Naive thymus-derived CD8-positive, alpha-beta T cell (primary cell): ENCODE measurements at places on chromosomes 7 and 10.

GRCh38 chr7:127928852-127929251 is 102.4 kb downstream of the LRRC4 start:
- no peak for DNase-seq

DNA sequence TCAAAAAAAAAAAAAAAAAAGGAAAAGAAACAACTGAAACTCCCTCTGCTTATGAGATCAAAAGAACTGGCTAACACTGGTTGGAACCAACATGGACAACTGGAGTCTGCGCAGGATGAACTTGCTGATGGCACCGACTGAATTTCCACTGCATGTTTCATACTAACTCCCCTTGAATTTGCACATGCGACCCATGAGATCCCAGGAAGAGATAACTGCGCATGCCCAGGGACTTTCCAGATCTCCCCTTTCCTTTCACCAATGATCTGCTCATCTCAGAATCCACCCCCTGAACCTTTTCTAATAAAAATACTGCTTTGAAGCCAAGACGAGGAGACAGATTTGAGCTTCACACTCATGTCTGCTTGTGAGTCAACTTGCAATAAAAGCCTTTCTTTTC is 20.7 kb downstream of the LBX1 start:
- DNase-seq, result no peak

DNA sequence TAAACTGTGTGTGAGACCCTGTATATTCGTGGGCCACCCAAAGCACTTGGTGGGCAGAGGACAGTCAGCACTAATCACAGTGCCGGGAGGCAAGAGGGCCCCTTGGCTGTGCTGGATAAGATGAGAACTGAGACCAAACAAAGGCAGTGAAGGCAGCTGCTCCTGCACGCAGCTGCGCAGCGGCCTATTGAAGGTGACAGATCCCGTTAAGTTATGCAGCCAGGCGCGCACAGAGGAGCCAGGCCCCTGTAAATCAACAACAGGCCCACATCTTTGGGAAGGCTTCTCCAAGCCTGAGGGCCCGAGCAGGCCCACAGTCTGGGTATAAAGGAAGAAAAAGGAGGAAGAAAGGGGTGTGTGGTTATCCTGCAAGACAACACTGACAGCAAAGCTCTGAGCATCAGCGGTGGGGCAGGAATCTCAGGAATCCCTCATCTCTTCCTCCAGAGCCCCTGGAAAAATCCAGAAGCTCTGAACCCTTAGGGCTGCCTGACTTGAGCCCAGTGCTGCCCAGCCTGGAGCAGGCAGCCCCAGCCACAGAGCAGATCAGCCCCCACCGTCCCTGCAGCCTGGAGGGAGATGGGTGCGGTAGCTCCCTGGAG is 154.2 kb downstream of the ARHGAP12 start:
- no peak for DNase-seq

GRCh38 chr10:5070648-5071410 is 23.4 kb upstream of the AKR1C3 start:
- DNase-seq, result no peak

- DNase-seq, result no peak
These were observed 80.4 kb upstream of the MGMT start for GRCh38 chr10:129386415-129387257.

DNA sequence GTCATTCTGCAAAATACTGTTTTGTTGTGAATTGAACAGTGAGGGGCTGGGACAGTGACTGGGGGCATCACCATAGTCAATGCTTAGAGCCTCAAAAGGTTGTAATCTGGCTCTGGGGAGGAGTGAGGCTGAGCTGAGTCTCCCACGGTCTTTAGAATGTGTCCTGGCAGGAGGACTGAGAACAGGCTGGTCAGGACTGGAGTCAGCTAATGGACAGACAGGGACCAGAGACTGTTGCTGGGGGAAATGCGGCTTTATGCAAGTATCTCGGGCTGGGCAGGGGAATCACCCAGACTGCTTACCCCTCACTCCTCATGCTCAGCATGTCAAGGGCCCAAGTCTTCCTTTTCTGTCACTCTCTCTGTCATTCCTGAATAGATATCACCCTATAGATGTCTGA is 346.5 kb downstream of the TYW1 start:
- DNase-seq, result no peak

DNA sequence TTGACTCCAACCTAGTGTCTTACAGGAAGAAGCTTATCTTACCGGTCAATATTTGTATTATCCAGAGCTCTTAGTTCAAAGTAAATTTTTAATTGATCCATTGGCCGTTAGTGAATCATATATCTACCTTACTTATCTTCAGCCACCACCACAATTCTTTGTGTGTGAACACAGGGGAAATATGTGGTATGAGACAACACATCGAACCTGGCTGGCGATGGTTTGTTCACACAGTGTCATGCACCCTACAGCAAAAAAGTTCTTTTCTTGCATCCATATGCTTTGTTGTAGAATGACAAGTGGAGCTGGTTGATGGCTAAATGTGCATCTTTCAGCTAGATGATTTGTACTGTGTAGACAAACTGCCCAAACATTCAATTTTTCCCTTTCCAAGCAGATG is 65.8 kb downstream of the ARID5B start:
- DNase-seq, result no peak

DNA sequence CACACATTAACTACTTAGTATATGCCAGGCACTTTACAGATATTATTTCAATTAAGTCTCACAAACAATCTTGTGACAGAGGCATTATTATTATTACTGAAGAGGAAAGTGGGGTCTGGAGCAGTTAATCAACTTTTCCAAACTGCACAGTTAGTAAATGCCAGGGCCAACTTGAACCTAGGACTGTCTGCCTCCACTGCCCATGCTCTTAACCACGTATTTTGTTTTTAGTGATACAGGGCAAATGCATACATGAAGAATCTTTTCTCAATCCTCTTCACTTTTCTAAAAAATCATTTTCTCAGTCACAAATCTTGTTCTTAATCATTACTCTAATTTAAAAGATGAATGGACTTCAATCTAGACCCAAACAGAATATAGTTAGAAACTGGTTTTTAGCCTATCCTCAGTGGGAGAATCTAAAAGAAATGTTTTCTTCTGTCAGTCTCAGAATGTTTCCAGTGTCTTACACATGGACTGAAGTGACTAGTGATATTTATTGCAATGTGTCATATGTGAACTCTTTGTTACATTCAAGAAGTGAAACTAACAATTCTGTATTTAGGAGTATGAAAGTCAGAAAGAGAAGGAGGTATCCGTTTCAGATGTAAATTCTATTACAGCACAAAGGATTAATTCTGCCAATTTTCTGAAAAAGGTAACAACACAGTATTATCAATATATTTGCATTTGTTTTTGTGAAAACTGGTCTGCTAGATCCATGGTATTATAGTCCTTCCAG is 55.5 kb upstream of the CCNJ start:
- no peak for DNase-seq

DNA sequence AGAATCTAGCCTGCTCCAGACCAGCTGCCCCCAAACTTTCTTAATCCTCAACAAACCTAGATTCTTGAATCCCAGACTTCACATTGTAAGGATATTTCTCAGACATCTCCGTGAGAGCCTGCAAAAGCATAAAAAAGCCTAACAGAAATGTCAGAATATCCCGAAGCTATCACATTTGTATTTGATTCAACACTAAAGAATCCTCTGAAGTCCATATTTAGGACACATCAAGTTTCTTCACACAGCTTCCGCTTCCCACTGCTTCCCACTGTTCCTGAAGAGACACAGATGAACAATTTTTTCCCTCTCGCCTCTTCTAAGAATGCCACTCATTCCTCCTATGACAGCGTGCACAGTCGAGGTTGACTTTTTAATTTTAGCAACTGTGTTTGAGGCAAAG is 396.2 kb upstream of the IGFBP3 start:
- DNase-seq, result no peak

GRCh38 chr7:108468246-108468645 is 12.0 kb upstream of the NRCAM start:
- no peak for DNase-seq

- no peak for DNase-seq
These were observed 103.0 kb downstream of the SLC37A3 start for GRCh38 chr7:140295224-140295738.

- no peak for DNase-seq
These were observed 18.0 kb downstream of the IMPDH1 start for GRCh38 chr7:128391805-128392204.
